ENCODE measurements at places on chromosomes 6 and 20.

- no peak for DNase-seq
These were observed 685.5 kb upstream of the CITED2 start for GRCh38 chr6:140059947-140060346.

DNA sequence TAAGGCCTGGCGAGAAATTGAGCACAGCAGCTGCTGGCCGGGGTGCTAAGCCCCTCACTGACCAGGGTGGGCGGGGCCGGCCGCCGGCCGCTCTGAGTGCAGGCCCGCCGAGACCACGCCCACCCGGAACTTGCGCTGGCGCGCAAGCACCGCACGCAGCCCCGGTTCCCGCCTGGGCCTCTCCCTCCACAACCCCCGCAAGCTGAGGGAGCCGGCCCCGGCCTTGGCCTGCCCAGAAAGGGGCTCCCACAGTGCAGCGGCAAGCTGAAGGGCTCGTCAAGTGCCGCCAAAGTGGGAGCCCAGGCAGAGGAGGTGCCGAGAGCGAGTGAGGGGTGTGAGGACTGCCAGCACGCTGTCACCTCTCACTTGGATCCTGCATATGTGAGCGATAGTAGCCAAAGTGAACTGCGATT, 251.2 kb downstream of the GJA1 start:
- DNase-seq = no peak

DNA sequence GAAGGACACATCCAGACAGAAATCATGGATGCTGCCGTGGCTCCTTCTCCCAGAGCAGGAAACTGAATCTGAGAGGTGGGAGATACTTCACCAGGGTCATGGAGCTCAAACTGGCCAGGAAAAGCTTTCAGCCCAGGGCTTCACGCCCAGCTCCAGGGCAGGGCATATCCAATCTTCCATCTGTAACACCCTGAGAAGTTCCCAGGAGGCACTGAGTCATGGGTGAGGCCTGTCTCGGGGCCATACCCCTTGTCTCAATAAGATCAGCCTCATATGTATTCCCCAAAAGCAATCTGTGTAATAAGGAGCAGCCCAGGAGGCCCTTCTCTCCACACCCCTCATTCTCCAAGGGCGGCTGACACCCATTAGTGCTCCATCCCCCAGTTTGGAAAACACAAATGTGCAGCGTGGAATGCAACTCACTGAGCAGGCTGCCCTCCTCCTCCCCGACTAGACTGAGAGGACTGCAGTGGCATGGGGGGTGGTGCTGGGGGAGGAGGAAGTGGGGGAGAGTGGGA, 439.3 kb upstream of the SULF2 start:
- DNase-seq = no peak

GRCh38 chr6:35296931-35297600, 552 bp upstream of the DEF6 start:
- no peak for DNase-seq

- DNase-seq = no peak
These were observed 16.8 kb downstream of the POFUT1 start for GRCh38 chr20:32224463-32224862.

GRCh38 chr6:130518588-130518987, 152.8 kb downstream of the TMEM200A start:
- DNase-seq = no peak

Data from cerebellar cortex (tissue), 1 donor.